ENCODE measurements at places on chromosomes 11 and 22.

DNA sequence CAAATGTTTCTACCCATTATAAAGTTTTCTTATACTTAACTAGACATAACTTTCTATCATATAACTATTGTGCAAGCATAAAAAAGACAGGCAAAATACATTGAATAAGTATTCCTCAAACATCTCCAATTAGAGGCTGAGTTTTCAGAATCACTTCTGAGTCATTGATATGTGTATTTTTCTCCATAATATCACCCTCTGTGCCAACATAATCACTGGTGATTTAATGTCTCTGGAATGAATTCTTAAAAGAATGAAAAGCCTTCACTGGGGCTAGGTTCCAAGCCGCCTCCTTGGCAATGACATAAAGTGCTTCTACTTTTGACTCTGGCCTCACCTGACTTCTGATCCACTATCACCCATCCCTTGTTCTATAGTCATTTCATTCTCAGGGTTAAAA lies 197.0 kb upstream of the E2F8 start:
- DNase-seq: peak; percentile 88

DNA sequence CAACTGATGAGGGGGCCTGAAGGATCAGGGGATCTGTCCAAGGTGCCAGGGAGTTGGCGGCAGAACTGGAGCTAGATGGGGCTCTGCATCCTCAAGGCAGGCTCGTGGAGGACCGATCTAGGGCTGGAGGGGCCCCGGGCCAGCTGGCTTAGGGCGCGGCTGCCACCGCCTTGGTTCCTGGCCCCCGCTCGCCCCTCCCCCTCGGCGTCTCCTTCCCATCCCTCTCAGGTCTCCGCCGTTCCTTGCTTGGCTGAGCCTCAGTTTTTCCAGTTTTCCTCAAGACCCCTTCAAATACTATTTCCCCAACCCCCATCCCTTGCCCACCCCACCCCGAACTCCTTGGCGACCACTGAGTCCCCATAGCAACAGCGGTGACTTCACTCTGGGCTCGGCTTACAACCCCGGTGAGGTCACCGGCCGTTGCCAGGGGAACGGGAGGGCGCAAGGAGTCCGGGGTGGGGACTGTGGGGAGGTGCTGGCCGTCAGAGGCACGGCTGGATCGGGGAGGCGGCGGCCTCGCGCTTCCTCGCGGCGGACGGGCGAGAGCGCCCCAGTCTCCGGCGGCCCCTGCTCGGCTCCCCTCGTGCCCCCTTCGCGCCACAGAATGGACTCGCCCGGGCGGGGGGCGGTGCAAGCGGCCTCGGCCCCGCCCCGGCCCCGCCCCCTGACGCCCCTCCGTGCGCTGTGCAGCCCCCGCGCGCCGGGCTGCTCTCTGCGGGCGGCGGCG lies 7.5 kb downstream of the FREY1 start:
- peak; percentile 89 for DNase-seq

- no peak for DNase-seq
Measured at GRCh38 chr11:79077702-79078330, 363.0 kb downstream of the TENM4 start.

- no peak for DNase-seq
Measured at GRCh38 chr11:93250326-93250725, 52.5 kb upstream of the SLC36A4 start.
